ENCODE measurements at places on chromosomes 13 and 19.

DNA sequence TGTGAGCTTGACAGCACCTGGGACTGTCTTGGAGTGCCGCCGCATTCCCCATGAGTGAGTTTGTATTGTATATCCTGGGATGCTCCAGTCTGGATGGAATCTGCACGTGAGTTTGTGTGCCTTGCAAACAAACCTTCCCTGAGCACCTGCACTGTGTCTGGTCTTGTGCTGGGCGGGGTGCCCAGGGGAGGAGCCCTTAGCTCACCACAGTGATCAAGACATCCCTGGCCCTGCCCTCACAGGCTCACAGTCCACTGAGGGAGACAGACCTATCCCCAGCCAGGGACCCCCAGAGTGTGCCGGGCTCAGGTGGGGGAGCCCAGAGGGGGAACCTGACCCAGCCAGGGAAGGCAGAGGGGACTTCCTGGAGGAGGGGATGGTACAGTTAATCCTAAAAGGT lies 1.7 kb upstream of the BCAM start:
- DNase-seq = no peak

DNA sequence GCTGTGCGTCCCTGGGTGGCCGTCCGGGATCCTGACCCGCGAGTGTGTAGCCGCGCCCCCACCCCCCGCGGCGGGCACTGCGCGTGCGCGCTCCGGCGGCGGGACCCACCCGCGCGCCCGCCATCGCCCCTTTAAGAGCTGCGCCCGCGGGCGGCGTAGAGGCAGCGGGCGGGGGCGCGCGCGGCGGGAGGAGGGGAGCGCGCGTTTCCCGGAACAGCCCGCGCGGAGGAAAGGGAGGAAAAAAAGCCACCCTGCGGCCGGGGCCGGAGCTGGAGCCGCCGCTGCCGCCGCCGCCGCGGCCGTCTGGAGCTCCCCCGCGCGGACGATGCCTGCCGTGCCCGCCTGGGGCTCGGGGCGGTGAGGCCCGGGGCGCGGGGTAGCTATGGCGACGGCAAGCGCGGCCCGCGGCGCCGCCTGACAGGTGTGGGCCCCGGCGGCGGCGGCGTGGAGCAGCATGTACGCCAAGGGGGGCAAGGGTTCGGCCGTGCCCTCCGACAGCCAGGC lies at the start of gene SSBP4:
Gene SSBP4 (plus strand): TSS at position 204 of the 504 bp plus-strand sequence. CDS start 251 bp downstream, at position 455.
- peak; percentile 64 for DNase-seq

DNA sequence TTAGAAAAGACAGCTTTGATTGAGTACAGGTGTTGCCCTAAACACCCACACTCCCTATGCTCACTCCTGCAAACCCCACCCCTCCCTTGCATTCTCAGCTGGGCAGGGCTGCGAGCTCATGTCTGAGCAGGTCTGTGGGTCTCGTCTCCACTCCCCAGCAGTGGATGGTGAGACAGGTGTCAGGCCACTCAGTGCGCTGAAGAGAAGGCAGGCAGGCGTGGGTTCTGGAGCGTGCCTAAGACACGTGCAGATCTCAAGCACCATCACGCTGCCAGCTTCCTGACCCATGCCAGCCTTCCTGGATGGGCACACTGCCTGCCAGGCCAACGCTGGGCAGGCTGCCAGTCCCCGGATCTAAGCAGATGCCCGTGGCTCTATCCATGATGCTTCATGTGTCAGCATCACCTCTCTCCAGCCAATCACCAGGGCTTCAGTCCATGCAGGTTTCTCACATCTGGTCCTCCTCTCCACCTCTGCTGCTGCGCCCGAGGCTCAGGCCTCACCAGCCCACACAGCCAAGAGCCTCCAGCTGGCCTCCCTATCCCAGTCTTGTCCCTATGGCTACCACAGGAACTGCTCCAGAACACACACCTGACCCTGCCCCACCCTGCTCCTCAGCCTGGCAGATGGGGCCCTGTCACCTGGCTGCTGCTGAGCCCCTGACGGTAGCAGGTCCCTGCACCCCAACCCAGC lies 42.6 kb downstream of the EPS15L1 start:
- DNase-seq = no peak

DNA sequence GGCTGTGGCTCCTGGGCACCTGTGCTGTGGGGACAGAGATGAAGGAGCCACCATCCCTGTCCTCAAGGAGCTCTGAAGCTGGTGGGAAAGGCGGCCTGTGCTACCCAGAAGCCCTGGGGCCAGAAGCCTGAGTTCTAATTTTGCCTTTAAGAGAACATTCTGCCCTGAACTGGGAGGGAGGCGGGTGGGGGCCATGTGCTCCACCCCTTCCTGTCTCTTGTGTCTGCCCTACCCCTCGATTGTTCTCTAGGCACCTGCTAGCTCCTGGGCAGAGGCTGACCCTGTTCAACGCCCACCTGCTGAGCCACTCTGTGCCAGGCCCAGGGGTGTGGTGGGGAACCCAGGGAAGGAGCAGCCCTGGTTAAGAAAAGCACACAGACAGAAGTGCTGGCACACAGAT lies 5.9 kb downstream of the TRAPPC6A start:
- DNase-seq = no peak

DNA sequence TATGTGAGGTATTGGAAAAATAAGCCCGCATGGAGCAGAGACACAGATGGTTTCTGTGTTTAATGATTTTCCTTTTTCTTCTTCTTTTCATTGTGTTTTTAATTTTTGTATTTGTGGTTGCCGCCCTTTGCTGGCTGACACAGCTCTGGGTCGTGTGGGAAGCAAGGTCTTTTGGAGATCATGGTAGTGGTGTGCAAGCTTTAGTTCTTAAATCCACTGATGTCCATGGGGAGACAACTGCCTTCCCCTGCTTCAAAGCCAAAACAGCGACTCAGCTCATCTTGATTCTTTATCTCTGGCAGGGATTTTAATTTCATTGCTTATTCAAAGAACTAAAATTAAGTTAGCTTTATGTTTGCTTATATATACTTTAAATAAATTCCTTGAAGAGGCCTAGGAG lies 711.3 kb upstream of the SGCG start:
- no peak for DNase-seq

DNA sequence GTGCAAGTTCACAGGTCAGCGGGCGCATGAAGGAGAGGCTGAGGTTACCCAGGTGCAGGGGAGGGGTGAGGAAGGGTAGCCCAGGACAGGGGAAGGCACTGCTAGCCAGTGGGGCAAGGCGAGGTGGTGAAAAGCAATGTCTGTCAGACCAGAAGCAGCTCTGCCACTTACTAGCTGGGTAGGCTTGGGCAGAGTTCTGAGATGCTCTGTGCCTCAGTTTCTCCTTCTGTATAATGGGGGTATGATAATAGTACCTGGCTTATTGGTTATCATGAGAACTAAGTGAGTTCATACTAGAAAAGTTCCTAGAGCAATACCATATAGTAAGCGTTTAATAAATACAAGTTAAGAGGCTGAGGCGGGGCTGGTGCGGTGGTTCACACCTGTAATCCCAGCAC lies 14.3 kb upstream of the SCN1B start:
- DNase-seq = no peak

DNA sequence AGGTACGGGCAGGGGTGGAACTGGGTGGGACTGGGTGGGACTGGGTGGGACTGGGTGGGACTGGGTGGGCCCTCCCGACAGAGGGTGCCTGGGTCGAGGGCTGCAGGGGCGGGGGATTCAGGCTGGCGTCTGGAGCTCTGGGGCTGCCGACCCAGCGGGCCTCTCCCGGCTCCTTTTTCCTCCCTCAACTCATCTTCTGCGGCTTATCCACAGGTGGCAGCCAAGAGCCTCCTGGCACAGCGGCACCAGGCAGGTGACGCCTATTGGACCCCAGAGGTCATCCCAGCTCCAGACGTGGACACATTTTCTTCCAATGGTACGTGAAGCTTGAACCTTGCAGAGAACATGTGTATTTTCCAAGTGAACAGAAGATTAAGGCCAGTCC lies 533 bp downstream of the ZNF544 start:
- peak; percentile 13 for DNase-seq

DNA sequence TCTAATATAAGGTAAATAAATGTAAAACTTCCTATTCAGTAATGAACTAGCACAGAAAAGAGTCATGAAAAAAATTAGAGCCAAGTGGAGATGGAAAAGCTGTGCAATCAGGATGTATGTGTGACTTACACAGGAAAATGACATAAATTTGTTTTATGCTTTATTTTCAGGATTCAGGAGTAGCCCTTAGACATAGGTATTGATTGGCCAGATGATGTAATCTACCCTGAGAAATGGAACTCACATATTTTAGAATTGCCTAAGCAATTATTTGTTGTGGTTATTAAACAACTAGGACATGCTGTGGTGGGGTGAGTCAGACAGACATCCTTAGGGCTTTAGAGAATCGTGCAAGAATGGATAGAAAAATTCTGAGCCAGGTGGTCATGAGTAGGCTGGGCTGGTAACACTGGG lies 110.6 kb downstream of the PCDH9 start:
- peak; percentile 48 for DNase-seq

DNA sequence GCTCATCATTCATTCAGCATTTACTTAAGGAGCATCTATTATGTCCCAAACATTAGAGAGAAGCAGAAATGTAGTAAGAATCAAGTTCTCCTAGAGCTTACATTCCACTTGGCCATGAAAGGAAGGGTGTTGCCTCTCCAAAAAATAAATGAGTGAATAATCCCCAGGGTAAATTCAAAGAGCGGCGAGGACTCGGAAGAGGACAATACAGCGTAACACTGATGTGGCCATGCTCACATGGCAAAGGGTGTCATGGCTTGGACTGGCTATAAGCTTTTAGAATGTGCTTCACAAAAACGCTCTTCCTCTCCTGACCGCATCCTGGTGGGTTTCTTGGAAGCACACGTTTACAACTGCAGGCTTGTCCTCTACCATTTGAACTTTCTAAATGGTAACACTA lies 290.2 kb downstream of the IRS2 start:
- DNase-seq = no peak

DNA sequence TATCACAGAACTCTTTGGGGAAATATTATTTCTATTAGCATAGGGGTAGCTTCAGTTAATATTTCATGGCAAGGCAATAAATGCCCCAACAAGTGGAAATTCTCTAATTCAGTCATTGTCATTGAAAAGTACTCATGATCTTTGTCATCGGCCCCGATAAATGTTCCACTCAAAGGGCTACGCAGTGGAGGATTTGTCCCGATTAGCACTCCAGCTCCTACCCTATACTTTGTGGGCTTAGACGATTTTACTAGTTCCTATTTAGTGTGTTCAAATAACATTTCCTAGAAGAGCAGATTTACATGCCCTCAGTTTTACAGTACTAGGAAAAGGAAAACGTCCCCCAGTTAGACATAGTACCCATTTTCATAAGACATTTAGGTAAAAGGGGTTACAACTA lies 38.0 kb upstream of the ATP12A start:
- no peak for DNase-seq

DNA sequence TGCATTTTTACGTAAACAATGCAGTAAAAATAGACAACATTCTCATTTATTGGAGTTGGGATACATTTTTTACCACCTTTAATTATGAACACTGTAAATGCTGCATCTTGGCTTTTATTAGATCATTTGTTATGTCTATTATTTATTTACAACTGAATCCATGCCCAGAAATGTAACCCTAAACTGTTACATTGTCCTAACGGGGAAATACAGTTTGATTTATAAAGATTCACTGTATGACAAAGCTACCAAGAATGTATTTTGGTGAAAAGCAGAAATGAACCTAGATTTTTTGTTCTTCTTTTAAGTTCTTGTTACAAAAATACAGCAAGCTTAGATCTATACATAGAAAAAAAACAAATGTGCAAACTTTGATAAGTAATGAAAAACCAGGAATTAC lies 1.1 kb downstream of the METTL21C start:
- DNase-seq = no peak

GRCh38 chr13:41268764-41269163 lies 5.4 kb upstream of the MTRF1 start:
- DNase-seq = no peak

GRCh38 chr19:50897612-50898011 lies 13.6 kb downstream of the KLK4 start:
- DNase-seq = no peak

DNA sequence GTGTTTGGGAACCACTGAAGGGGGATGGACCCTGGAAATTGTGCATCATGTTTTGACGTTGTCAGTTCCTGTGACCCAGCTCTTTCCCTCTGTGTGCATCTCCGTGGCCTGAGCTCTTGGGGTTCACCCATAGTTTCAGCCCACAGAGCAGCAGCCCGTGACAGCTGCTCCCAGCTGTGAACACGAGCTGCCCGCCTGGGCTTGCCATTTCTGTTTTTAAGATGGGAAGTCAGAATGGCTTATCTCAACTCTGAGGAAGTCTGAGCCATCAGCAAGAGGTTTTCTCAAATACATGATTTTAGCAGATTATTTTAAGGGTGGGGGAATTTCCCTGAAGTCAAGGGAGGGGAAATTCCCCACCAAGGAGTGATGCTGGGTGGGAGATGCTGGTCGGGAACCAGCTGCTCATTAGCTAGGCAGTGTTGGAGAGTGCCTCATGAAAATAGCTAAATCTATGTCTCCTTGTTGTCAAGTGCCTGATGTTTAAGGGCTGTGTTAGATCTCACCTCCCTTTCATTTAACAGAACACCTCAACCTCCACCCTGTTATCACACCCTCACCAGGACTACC lies 34.8 kb upstream of the C1QTNF9 start:
- no peak for DNase-seq

GRCh38 chr19:2239173-2239572 lies 2.5 kb downstream of the SF3A2 start:
- DNase-seq = no peak

GRCh38 chr19:35872180-35872579 lies 3.8 kb downstream of the APLP1 start:
- DNase-seq = no peak

- DNase-seq = peak; percentile 50
Measured at GRCh38 chr19:48900477-48901406, 630 bp downstream of the NUCB1 start.
